ENCODE measurements at places on chromosomes 1 and 21.

- no peak for DNase-seq
Observed at GRCh38 chr1:193944454-193944853, 758.0 kb upstream of the B3GALT2 start.

- no peak for DNase-seq
Observed at GRCh38 chr1:209527372-209527771, 56.1 kb upstream of the CAMK1G start.

- DNase-seq, result no peak
Observed at GRCh38 chr1:177054542-177054941, 110.0 kb downstream of the ASTN1 start.

DNA sequence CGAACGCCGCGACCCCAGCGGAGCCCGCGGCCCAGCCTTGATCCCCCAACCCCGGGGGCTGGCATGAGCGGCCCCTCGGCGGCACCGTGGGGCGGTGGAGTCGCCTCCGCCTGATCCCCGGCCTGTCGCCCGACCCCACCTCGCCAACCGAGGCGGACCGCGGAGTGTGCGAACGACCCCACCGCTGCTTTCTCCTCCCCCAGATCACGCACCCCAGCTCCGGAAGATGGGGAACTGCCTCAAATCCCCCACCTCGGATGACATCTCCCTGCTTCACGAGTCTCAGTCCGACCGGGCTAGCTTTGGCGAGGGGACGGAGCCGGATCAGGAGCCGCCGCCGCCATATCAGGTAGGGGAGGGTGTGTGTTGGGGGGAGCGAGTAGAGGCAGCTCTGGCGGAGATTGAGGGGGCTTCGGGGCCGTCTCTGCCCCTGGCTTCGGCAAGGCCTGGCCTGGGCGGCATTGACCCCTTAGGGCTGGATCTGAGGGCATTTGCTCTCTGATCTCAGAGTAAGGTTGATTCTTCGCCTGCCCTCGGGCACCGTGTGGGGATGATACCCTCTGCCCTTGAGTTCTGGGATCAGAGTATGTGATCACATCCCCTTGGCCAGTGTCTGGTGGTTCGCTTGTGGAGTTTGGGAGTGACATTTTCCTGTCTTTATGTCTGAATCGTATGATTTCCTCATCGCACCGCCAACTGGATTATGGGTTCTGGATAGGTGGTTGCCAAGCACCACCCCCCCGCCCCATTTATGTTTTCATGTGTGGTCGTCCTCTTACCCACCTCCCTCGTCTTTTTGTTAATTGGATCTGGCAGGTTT is 668 bp downstream of the RNF11 start:
- peak; percentile 18 for DNase-seq

GRCh38 chr1:53954128-53954527 is 8.0 kb downstream of the LRRC42 start:
- DNase-seq, result no peak

DNA sequence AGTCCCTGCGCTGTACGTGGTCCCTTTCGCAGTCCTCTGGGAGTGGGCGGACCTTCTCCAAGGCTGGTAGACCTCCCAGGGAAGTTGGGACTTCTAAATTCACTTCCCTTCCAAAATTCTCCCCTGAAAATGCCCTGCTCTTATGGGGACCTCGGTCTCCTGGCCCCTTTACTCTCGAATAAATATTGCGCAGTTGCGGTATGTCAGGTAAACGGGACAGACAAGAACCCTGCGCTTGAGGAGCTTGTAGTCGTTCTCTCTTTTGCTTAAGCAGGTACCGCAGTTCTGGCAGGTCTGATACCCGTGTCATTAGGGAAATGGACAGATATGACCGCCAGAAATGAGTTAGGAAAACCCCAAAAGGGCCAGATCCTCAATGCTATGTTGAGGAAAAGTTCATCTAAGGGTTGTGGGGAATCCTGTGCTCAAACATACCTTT is 561 bp downstream of the KIF2C start:
- DNase-seq, result no peak

GRCh38 chr1:18599704-18600103 is 30.9 kb upstream of the PAX7 start:
- no peak for DNase-seq

DNA sequence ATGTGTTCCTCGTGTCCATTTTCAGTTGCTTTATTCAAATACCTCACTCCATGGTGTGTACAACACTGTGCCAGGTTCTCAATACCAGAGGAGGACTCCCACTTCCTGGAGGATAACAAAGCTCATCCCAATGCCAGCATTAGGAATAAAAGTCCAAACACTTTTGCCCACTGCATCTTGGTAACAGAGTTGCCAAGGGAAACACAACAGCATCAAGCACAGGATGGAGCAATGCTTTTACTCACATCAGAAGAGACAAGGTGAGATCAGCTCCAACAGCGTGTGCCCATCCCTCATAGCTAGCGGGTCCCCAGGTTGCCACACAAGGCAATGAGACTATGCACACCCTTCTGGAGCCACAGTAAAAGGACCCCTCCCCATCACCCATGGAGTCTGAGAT is 2.9 kb downstream of the KRTAP20-4 start:
- no peak for DNase-seq

DNA sequence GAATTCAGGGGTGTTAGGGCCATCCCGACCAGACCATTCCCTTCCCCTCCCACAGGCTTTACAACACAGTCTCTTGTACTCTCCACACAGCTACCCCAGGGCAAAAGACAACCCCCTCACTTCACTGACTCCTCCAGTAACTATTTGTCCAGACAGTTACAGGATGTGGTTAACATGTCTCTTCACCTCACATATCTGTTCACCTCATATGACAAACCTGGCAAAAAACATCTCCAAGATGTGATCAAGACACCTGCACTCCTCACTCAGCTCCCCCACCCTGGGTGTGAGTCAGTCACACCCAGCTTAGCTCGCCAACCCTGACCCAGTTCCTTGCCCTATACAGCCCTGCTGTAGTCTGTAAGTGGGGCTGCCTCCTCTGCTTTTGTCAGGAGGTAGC is 490.5 kb upstream of the CHRM3 start:
- DNase-seq, result no peak

DNA sequence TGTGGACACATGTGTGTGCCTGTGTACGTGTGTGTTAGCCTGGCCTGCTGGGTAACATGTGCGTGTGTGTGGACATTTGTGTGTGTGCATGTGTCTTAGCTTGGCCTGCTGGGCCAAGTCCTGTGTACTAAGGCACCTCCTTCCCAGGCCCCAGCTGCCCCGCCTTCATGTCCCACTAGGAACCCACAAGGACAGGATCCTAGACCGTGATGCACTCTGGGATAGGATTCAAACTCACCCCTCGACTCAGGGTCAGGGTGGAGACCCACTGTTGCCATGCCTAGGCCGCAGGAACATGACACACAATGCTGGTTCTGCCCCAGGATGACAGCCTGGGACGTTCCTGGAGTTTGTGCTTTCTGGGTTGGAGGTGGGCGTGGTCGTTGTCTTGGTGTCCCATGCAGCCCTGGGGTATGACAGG is 89.9 kb upstream of the TMPRSS2 start:
- no peak for DNase-seq

DNA sequence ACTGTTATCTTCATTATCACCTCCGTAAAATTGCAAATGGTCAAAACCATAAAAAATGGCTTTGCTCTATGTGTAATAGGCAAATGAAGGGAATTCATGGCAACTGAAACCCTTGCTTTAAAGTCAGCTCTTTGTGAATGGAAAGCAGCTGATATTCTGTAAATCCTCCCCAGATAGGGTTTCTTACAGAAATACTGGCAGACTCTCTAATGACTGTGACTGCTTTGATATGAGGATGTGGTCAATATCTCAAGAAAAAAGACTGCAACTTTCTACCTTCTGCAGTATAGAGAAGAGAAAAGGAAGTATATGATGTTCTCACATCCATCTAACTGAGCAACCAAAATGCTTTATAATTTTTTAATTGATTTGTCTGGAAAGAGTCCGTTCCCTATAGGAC is 193.1 kb downstream of the ST6GALNAC3 start:
- no peak for DNase-seq

- DNase-seq, result no peak
Observed at GRCh38 chr1:201281573-201281972, 1.7 kb upstream of the PKP1 start.

- DNase-seq, result no peak
Observed at GRCh38 chr1:36465731-36466369, 1.7 kb upstream of the MRPS15 start.

GRCh38 chr1:238186887-238187574 is 296.3 kb upstream of the ZP4 start:
- DNase-seq, result no peak

GRCh38 chr1:84668185-84668584 is 22.1 kb downstream of the SSX2IP start:
- no peak for DNase-seq

DNA sequence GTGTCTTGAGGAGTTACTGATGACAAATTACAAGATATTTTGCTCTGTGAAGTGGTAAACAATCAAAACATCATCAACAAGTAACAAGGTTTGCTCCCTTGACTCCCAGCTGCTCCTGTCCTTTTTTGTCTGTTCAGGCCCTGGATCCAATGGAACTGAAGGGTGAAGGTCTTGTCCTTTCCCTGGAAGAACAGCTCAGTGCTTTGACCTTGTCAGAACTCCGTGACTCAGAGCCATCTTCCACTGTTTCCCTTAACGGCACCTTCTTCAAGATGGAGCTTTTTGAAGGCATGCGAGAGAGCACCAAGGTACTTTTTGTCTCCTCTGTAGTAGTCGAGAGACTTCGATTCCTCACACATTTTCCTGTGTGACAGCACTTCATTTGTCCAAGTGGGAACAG is 29.0 kb downstream of the TRIM45 start:
- no peak for DNase-seq

GRCh38 chr1:47751193-47751592 is 246.0 kb downstream of the TRABD2B start:
- DNase-seq, result no peak

GRCh38 chr1:46181343-46182260 is 5.3 kb upstream of the P3R3URF start:
- DNase-seq, result no peak

DNA sequence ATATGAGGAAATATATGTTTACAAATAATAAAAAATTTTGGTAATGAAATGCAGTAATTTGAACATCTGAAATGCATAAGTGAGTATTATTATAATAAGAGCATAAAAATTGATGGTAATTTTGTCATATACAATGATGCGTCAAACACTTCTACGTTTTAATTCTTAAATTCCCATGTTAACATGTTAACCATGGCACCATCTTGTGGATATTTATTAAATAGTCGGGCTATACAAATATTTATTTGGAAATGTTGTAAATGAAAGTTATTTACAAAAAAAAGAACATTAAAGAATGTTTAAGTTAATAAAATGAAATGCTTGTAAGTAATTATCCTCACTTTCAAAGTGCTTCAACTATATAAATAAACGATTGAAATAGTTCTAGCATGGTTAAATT is 57.2 kb upstream of the C1orf185 start:
- no peak for DNase-seq

DNA sequence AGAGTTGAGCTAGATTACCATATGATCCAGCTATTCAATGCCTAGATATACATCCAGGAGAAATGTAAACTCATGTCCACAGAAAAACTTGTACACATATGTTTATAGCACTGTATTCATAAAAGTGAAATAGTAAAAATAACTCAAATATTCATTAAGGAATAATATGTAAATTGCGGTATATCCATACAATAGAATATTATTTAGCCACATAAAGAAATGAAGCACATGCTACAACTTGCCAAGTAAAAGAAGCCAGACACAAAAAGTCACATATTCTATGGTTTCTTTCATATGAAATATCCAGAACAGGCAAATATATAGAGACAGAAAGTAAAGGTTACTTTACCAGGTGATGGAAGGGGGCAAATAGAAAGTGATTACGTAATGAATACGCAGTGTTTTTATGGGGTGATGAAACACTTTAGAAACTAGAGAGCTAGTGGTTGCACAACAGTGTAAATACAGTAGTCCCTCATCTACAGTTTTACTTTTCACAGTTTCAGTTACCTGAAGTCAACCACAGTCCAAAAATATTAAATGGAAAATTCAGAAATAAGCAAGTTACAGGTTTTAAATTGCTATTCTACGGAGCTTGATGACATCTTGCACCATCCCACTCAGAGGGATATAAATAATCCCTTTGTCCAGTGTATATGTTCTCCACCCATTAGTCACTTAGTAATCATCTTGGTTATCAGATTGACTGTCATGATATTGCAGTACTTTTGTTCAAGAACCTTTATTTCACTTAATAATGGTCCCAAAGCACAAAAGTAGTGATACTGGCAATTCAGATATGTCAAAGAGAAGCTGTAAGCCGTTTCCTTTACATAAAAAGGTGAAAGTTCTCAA is 62.3 kb downstream of the ZNF644 start:
- no peak for DNase-seq

DNA sequence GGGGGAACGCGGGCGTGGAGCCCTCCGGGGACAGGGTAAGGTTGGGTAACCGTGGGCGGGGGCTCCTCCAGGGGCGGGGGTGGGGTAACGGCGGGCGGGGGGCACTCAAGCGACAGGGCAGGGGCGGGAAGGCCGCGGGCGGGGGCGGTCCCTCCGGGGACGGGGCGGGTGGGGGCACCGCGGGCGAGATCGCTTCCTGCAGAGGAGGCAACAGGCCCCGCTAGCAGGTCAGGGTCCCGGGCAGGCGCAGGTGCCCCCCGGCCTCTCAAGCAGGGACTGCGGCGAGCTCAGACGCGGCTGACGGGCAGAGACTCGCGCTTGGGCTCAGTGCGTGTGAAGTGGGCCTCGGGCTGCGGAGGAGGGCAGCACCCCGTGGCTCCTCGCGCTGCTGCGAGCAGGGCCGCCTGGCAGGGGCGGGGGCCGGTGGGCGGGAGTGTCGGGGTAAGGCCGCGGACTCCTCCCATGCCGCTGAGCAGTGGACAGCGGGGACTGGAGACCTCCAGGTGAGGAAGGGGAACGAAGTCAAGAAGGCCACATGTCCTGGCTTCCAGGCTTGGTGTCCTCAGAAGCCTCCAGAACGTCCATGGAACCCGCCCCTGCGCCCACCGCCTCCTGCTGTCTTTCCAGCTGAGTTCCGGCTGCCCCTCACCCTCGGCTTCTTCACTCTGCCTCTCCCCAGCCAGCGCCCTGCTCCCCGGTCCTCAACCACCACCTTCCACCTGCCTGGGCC is 627 bp upstream of the GNB1 start:
- peak; percentile 59 for DNase-seq

GRCh38 chr1:155379631-155380090 is 59.0 kb downstream of the RUSC1 start:
- no peak for DNase-seq

DNA sequence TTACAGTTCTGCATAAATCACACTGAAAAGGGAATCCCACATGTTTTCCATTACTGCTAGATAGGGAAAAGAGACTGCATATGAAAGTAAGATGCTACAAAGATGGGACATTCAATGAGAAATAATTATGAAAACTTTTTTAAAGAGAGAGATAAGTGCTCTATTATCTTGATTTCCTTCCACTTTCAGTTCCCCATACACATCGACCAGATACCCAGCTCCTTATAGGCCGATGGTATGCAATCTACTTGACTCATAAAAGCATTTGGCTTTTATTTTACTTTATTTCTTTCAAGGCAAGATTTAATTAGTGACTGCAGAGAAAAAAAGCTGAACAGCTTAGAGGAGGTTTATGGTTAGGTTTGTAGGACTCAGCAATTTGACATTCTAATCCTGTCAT is 13.1 kb downstream of the BRINP2 start:
- no peak for DNase-seq

- no peak for DNase-seq
Observed at GRCh38 chr1:22380024-22380785, 71.4 kb upstream of the ZBTB40 start.

- DNase-seq, result no peak
Observed at GRCh38 chr21:28904961-28905435, 87.7 kb downstream of the LTN1 start.

Measured in stimulated activated CD8-positive, alpha-beta memory T cell treated with anti-CD3 and anti-CD28 coated beads, Interleukin-2, amount 100 ng/mL, for 48 hours (primary cell).